ENCODE measurements at places on chromosomes 1 and 21.

- no peak for DNase-seq
Measured at GRCh38 chr1:239819096-239819495, 272.6 kb upstream of the FMN2 start.

- no peak for DNase-seq
Measured at GRCh38 chr1:218900615-218901014, 273.1 kb upstream of the LYPLAL1 start.

- DNase-seq: no peak
Measured at GRCh38 chr1:182330303-182330702, 61.3 kb downstream of the GLUL start.

- DNase-seq: no peak
Measured at GRCh38 chr1:119766374-119766794, 2.3 kb downstream of the HMGCS2 start.

DNA sequence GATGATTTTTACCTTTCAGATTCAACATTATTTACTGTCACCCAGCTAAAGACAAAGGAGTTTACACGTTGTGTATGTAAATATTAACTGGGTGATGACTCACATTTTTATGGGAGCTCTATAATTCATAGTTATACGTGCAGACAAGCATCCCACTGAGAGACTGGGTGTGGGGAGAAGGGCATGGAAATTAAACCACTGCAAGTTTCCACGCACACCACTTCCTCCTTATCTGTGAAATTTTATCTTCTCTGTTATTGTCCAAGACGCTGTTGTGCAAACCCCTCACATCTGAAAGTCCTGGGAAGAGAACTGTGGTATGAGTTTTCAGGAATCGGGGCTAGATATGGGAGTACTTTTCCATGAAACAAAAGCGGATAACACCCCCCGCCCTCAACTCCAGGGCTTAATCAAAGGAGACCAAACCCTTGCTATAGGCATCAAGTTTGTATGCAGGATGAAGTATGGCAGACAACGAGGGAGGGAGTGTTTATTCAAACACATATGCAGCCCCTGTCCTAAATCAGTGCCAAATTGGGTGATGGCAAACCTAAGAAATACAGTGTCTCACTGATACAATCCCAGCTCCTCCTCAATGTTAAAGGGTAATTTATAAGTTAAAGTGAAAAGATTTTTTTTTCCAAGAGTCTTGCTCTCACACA lies 23.3 kb upstream of the DPT start:
- DNase-seq: no peak

- no peak for DNase-seq
Measured at GRCh38 chr1:16394977-16395376, 27.9 kb downstream of the SZRD1 start.

Measured in DMS 273 treated with DMSO at 0.1 percent for 48 hours (cell line).